Activated naive CD8-positive, alpha-beta T cell treated with anti-CD3 and anti-CD28 coated beads for 36 hours (primary cell): ENCODE measurements at places on chromosomes 13 and 19. TPM values are rescaled to one million over a fixed set of nuclear protein-coding genes. Genes with fewer than 3 reads are reported as not detected.

GRCh38 chr19:54152878-54153524 is 6.5 kb downstream of the LENG1 start:
- DNase-seq = no peak
- no peaks in the 10 kb centered on the region for H3K27me3 ChIP-seq
- peaks cover 20% of the 10 kb centered on the region for H3K4me1 ChIP-seq

DNA sequence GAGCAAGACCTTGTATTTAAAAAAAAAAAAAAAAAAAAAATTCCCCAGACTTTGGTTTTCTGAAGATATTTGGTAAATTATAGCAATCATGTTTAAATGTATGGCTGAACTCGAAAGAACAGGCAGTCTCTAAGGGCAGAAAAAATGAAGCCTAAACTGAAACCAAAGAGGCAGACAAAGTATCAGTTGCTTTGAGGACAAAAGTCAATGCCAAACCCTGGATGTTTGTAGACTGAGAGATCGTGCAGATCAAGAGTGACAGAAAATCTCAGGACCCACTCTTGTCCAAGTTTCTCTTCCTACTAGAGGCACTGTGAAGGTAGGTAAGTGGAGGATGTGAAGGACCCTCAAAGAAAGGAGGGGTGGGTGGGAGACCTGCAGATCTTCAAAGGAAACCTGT is 11.1 kb upstream of the SLC7A9 start:
- no peak overlapping the region for H3K27ac ChIP-seq
- no peaks in the 10 kb centered on the region for H3K27me3 ChIP-seq
- H3K4me1 ChIP-seq = no peaks in the 10 kb centered on the region
- DNase-seq = no peak
- no peak overlapping the region for H3K4me3 ChIP-seq

DNA sequence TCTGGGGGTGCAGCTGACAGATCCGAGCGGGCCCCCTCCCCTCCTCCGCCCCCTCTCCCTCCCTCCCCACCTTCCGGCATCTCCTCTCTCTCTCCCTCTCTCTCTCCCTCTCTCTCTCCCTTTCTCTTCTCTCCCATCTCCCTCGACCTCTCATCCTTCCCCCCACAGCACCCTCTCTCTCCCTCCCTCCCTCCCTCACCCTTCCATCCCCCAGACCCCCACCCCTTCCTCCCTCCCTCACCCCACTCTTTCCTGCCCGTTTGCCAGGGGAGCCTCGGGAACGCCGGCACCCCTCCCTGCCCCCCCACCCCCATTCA is 666 bp downstream of the CELF5 start:
- H3K4me1 ChIP-seq = no peaks in the 10 kb centered on the region
- peaks cover 30% of the 10 kb centered on the region for H3K27me3 ChIP-seq
- no peaks in the 10 kb centered on the region for H3K36me3 ChIP-seq
- H3K27ac ChIP-seq = no peak overlapping the region
- H3K4me3 ChIP-seq = no peak overlapping the region

DNA sequence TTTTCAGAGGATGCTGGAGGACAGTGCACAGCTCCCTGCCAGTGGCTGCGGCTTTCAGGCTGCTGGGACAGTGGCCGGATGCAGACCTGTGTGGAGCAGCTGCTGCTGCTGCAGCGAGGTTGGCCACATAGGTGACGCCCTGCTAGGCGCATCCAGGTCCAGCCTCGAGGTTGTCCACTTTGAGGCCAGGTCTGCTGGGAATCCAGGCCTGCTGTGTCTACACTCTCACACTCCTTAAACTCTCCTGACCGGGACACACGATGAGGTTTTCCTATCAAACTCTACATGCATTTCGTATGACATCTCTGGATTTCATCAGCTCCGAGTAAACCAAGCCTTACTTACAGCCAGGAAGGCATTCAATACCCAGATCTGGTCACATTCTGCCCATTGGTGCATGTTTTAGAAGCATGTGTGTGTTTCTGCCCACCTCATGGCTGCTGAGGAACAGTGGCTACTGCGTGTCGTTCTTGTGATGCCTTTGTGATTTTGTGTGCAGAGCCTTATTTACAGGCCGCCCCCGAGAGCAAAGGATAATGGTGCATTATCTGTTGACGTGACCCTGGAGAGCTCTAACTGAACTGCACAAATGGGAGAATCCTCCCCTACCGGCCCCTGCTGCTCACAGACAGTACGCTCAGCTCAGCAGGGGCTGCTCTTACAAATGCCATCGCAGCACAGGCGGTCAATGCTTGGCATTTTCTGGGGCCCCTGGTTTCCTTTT is 12.3 kb upstream of the MCF2L start:
- H3K27ac ChIP-seq = no peak overlapping the region
- no peak overlapping the region for H3K4me3 ChIP-seq
- no peaks in the 10 kb centered on the region for H3K36me3 ChIP-seq
- DNase-seq = no peak
- H3K27me3 ChIP-seq = no peaks in the 10 kb centered on the region

DNA sequence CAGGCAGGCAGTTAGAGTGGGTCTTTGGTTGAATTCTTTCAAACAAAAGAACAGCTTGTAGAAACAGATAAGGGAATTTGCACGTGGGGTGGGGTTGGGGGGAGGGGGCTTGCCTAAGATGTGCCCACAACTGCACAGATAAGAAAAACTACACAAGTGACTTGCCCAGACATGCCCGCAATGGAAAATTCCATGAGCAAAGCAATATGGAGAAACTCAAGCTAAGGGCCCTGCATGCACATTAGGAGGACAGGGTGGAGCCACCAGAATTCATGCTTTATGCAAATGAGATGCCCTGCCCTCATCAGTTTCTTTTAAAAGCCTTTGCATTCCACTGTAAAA is 755.6 kb upstream of the MIR17HG start:
- H3K27me3 ChIP-seq = no peaks in the 10 kb centered on the region
- H3K4me3 ChIP-seq = no peak overlapping the region
- no peaks in the 10 kb centered on the region for H3K36me3 ChIP-seq
- no peak overlapping the region for H3K27ac ChIP-seq
- H3K4me1 ChIP-seq = no peaks in the 10 kb centered on the region
- no peak for DNase-seq

GRCh38 chr19:54464044-54464629 is 559 bp upstream of the LENG9 start:
- H3K27me3 ChIP-seq = peaks cover 29% of the 10 kb centered on the region
- peak overlapping the region; percentile 89 for H3K27ac ChIP-seq
- H3K36me3 ChIP-seq = peaks cover 5% of the 10 kb centered on the region
- peak; percentile 85 for DNase-seq

GRCh38 chr13:52650731-52651130 is 1.9 kb upstream of the SUGT1 start:
- peaks cover 17% of the 10 kb centered on the region for H3K4me1 ChIP-seq
- peaks cover 22% of the 10 kb centered on the region for H3K36me3 ChIP-seq
- H3K27ac ChIP-seq = peak overlapping the region; percentile 73
- DNase-seq = no peak
- H3K27me3 ChIP-seq = no peaks in the 10 kb centered on the region
- no peak overlapping the region for H3K4me3 ChIP-seq

- H3K27me3 ChIP-seq = no peaks in the 10 kb centered on the region
- H3K4me1 ChIP-seq = no peaks in the 10 kb centered on the region
- no peak overlapping the region for H3K27ac ChIP-seq
- no peak overlapping the region for H3K4me3 ChIP-seq
- DNase-seq = no peak
Measured at GRCh38 chr13:43650882-43651281, 135.9 kb downstream of the ENOX1 start.

DNA sequence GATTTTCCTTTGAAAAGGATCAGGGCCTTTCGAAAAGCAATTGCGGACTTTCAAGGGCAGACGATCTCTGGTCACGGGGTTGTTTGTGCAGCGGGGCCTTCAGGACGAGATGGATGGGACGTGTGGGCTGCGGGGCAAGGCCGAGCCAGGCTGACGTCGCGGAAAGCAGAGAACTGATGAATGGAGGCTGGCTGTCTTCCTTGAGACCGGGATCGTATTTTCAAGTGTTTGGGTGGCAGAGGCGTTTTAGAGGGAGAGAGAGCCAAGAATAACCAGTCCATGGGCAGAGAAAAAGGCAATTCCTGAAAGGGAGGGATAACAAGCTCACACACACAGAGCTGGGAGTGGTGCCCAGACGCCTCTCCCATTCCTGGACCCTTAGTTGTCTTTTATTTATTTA is 138.9 kb upstream of the USP29 start:
- no peaks in the 10 kb centered on the region for H3K27me3 ChIP-seq
- no peak overlapping the region for H3K27ac ChIP-seq
- H3K36me3 ChIP-seq = peaks cover 2% of the 10 kb centered on the region
- H3K4me3 ChIP-seq = no peak overlapping the region
- DNase-seq = no peak
- H3K4me1 ChIP-seq = no peaks in the 10 kb centered on the region

- peaks cover 18% of the 10 kb centered on the region for H3K27me3 ChIP-seq
- DNase-seq = no peak
Measured at GRCh38 chr13:113927661-113928581, 46.0 kb downstream of the C13orf46 start.

- H3K4me3 ChIP-seq = no peak overlapping the region
- H3K27me3 ChIP-seq = peaks cover 87% of the 10 kb centered on the region
- DNase-seq = no peak
Measured at GRCh38 chr19:46069806-46070341, 29.1 kb upstream of the IGFL4 start.

GRCh38 chr13:41610404-41610803 is 153.1 kb downstream of the RGCC start:
- peaks cover 14% of the 10 kb centered on the region for H3K36me3 ChIP-seq
- H3K4me1 ChIP-seq = no peaks in the 10 kb centered on the region
- no peak overlapping the region for H3K4me3 ChIP-seq
- no peaks in the 10 kb centered on the region for H3K27me3 ChIP-seq
- no peak overlapping the region for H3K27ac ChIP-seq
- DNase-seq = no peak

GRCh38 chr13:108155185-108156106 is 59.9 kb downstream of the LIG4 start:
- peak; percentile 35 for DNase-seq
- peaks cover 4% of the 10 kb centered on the region for H3K27me3 ChIP-seq
- H3K4me1 ChIP-seq = no peaks in the 10 kb centered on the region

DNA sequence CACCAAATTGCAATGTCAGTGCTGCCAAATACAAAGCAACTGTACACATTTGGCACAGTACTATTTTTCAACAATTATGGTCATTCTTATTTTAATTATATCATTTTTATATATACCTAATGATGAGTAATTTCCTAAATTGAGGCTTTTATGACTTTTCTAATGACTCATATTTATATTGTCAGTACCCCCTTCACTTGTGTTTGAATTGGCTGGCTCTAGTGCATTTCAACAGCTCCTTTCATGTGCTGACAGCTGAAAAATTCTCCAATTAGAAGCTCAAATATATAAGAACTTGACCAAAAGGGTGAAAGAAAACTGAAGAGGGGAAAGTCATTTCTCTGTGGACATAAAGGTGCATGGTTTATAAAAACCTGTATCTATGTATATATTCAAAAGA is 263.3 kb downstream of the SLITRK1 start:
- H3K36me3 ChIP-seq = no peaks in the 10 kb centered on the region
- H3K27me3 ChIP-seq = no peaks in the 10 kb centered on the region
- DNase-seq = no peak
- H3K4me3 ChIP-seq = no peak overlapping the region
- no peak overlapping the region for H3K27ac ChIP-seq

GRCh38 chr19:35316560-35316959 is 12.4 kb upstream of the CD22 start:
- DNase-seq = no peak
- H3K4me1 ChIP-seq = peaks cover 8% of the 10 kb centered on the region
- no peak overlapping the region for H3K27ac ChIP-seq
- H3K27me3 ChIP-seq = peaks cover 15% of the 10 kb centered on the region
- H3K36me3 ChIP-seq = no peaks in the 10 kb centered on the region

DNA sequence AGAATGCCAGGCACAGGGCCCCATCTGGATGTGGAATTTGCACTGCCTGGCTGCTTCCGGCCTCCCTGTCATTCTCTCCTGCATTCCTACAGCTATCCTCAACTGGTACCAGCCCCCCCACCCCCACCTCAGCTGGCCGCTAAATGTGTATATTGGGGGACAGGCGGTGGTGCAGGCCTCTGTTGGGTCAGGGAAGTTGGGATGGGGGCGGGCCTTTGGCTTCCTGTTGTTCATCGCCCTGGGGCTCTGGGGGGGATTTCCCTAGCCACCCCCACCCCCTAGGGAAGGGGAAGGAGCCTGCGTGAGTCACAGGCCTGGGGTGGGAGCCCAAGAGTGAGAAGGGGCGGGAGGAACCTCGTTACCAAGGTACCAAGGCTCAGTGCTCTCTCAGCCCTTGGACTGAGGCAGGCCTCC is 10.6 kb downstream of the POU2F2 start:
- H3K36me3 ChIP-seq = peaks cover 41% of the 10 kb centered on the region
- H3K4me3 ChIP-seq = peak overlapping the region; percentile 72
- H3K27me3 ChIP-seq = no peaks in the 10 kb centered on the region
- peak; percentile 87 for DNase-seq
- peak overlapping the region; percentile 93 for H3K27ac ChIP-seq

DNA sequence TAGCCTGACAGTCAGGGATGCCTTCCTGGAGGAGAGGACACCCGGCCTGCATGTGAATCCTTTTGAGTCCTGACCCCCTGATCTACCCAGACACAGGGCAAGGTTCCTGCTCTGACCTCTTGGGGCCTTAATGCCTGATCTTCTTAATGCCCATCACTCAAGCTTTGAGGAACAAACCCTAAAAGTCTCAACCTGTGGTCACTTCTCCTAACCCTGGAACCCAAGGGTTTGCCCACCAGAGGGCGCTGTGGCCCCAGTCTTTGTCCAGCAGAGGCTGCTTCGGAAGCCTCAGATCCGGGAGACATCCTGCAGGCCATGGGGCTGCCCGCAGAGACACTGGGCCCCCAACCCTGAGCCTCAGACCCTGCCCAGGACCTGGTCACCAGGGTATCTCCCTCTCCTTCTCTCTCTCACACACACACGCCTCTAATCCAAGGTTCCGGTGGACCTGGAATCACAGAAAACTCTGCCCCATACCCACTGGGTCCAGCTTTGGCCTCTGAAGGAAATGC is 9.8 kb upstream of the DPF1 start:
- H3K27me3 ChIP-seq = peaks cover 40% of the 10 kb centered on the region
- H3K27ac ChIP-seq = no peak overlapping the region
- no peak overlapping the region for H3K4me3 ChIP-seq
- H3K36me3 ChIP-seq = no peaks in the 10 kb centered on the region
- DNase-seq = peak; percentile 72

DNA sequence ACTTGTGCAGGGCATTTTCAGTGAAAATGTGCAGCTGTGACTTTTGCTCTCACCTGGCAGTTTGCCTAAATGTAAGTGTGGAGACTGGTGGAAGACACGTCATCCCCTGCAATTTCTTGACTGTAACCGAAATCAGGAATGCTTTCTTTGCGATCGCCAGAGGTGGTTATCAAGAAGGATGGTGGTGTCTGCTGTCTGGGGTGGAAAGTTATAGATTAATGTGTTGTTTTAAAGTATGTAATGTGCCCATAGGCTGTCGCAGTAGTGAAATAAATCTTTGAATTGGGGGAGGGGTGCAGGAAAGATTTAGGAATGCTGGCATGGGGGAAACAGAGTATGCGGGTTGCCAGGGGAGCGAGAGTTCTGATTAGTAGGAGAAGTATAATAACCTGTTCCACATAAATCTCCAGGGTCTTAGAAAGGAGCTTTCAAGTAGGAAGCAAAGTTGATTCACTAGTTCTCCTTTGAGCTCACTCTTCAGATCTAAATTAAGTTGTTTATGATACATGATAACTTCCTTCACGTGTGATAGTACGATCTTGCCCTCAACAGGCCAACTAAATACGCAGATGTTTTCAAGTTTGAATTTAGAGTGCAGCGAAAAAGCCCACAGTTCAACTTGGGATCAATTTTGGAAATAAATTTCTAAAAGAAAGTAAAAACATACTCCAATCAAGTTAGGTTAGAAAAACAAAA is 1520.0 kb upstream of the SLC10A2 start:
- H3K36me3 ChIP-seq = no peaks in the 10 kb centered on the region
- no peak for DNase-seq
- no peak overlapping the region for H3K27ac ChIP-seq
- no peaks in the 10 kb centered on the region for H3K27me3 ChIP-seq

The COX7A1 gene
- total RNA-seq = not detected

The KIR2DL4 gene
- total RNA-seq = not detected

The IRGC gene
- total RNA-seq = not detected

The LRFN3 gene
- total RNA-seq = 7.1 TPM

The GPR108 gene
- 62.9 TPM for total RNA-seq

The CDX2 gene
- not detected for total RNA-seq

The PLIN5 gene
- 0.56 TPM for total RNA-seq
